ENCODE measurements at places on chromosomes 6 and 20.

DNA sequence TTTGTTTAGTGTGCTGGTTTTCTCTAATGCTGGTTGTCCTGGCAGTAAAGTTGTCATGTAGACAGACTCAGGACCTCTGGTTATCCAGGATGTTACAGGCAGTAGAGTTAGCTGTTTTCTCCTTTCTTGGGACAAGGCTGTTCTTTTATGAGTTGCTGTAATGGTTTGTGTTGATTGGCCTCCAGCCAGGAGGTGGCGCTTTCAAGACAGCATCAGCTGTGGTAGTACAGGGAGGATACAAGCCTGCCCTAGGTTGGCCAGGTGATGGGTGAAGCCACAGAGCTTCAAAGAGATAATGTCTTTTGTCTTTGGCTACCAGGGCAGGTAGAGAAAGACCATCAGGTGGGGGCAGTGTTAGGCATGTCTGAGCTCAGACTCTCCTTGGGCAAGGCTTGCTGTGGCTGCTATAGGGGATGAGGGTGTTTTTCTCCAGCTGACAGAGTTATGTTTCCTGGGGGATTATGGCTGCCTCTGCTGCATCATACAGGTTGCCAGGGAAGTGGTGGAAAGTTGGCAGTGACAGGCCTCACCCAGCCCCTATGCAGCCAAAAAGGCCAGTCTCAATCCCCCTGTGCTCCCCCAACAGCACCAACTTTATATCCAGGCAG is 127.2 kb upstream of the TAB2 start:
- no peak for DNase-seq

- no peak for DNase-seq
Observed at GRCh38 chr20:10971096-10971495, 297.3 kb upstream of the JAG1 start.

DNA sequence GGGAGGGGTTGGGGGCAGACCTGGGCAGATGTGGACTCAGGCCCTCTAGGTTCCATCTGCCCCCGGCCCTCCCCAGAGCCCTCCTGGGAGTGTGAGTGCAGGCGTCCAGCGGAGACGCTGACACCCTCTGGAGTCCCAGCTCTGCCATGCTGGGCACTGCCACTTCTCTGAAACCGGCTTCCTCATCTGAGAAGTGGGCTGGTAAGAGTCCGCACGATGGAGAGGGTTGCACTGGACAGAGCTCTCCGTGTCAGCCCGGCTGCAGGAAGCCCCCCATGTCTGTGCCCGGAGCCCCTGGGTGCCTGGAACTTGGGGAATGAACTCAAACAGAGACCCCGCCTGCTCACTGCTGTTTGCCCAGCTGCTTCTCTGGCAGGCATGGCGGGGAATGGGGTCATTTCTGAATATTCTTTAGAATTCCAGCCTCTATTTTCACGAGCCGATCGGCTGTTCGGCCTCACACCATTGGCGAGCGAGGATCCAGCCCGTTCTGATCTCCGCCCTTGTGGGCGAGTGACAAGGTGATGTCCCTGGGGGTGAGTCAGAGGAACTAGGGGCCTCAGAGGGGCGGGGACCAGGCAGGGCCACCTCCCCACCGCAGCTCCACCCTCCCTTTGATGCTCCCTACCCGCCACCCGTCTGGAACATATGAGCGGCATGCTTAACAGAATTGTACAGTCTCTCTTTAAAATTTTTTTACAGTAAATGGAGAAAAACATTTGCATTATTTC is 47.8 kb upstream of the GATA5 start:
- no peak for DNase-seq

DNA sequence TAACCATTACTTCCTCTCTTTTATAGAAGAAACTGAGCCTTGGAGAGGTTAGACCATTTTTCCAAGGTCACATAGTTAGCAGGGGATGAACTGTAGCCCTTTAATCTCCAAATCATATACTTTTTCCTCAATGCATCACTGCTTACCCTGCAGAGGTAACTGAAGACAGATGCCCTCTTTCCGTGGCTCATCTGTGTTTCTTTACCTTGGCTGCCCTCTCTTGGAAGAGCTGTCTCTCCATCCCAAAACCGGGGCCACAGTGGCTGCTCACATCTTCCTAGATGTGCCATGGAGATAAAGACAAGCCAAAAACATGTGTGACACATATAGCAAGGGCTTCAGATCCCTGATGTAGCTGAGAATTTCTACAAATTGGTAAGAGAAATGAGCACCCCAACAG is 581 bp upstream of the ALDH8A1 start:
- no peak for DNase-seq

Measured in smooth muscle cell of the brain vasculature (primary cell).